OCI-LY7 (cell line): ENCODE measurements at places on chromosomes 7 and 10.

GRCh38 chr7:17787257-17787656, 153.0 kb downstream of the SNX13 start:
- no peak for DNase-seq

DNA sequence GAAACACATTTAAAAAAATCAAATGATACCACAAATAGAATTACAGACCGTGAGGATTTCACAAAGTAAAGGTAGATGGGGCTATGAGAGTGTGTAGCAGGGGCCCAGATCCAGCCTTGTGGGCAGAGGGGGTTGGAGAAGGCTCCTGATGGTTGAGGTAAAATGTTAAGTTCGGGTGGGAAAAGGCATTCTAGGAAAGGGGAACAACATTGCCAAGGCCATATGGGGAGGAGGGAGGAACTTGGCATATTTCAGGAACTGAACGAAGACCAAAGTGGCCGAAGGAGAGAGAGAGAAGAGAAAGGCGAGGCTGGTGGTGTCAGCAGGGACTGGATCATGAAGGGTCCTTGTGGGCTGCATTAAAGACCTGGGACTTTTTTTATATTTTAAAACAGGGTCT, 98.9 kb downstream of the CARD11 start:
- no peak for DNase-seq

DNA sequence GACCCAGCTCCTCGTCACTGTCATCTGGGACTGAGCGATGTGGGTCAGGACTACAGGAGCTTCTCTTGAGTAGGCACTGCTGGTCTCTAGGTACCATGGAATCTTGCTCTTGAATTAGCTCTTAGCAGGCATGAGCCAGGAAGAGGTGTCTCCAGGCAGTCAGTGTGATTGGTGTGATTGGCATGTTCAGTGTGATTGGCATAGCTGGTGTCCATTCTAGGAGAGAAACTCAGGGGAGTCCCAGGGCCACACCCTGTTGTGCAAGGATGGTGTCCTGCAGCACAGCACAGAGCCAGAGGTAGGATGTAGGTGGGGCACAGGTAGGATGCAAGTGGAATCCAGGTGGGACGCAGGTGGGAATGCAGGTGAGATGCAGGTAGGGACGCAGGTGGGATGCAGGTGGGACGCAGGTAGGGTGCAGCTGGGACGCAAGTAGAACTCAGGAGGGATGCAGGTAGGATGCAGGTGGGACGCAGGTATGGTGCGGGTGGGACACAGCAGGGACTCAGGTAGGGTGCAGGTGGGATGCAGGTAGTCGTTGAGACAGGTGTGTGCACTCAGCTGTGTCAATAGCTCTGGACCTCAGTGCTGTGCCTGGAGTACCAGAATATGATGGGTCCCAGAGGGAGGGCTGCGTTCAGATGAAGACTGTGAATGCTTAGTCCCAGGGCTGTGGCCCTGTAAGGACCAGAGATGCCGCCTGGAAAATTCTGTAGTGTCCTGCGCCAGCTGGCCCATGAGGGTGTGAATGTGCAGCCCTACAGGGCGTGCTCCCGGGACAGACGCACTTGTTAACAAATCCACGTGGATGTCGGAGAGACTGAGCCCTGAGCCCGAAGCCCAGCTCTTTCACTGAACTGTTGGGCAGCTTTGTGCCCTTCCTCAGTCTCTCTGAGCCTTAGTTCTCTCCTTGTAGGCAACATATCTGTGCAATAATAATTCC, 248.2 kb upstream of the PITRM1 start:
- no peak for DNase-seq

DNA sequence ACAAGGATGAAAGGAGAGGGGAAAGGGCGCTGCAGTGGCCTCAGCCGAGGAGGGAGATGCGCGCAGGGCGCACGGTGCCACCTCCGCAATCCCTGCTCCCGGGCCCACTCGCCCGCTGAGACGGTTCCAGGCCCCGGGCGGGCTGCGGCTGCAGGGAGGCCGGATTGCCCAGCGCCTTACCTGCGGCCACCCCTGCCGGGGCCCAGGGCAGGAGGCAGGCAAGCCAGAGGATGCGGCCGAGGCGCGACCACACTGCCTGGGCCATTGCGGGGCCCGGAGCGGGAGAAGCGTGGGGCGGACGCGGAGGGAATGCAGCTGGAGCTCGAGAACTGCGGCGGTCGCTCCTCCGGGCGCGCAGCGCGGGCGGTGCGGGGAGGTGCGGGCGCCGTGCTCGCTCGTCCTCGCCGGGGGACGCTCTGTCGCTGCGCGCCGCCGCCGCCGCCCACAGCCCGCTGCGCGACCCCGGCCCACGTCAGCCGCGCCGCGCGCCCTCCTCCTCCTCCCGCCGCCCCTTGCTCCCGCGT, at the start of gene TMEM130:
TSS of gene TMEM130 (minus strand) at position 418 of the 524 bp plus-strand sequence. CDS start at position 265, 153 bp downstream.
- no peak for DNase-seq

- DNase-seq, result no peak
Measured at GRCh38 chr10:488933-489215, 200.6 kb downstream of the DIP2C start.

DNA sequence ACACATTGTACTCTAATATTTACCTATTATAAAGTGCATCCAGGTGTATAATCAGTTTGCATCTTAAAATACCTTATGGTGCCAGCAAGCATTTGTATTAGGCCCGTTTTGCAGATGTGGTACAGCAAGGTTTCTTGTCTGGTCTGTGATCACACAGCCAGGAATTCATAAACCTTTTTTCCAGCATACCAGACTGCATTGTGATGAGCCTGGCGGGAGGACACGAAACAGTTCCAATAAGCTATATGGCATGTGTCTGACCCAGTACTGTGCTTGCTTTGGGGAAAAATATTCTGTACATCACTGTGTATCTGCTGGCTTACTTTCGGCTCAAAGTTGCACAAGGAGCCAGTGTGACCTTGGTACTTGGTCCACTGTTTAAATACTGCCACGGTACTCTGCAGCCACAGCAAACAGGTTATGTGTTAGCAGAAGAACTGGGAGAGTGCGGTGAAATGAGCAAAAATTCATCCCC, 36.3 kb downstream of the CHN2 start:
- DNase-seq, result no peak
